ENCODE measurements at places on chromosomes 2 and 18. TPM values are rescaled to one million over a fixed set of nuclear protein-coding genes. Genes with fewer than 3 reads are reported as not detected.

Gene OR6B3
- polyA plus RNA-seq = not detected

DNA sequence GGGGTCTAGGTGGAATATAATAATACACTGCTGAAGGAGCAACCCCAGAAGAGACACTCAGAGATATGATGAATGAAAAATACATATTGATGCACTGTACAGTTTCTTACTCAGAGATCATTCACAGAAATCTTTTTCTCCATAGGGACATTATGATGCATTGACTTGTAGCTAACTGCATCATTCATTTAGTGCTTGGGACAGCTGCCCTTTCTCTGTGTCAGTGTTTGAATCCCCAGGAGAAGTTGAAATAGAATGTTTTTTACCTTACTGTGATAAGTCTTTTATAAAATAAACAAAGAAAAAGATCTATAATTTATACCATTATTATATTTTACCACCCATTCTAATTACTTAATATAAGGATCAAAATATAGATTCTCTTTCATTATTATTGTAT, 91.7 kb upstream of the DSEL start:
- no peak for DNase-seq
- H3K27me3 ChIP-seq = no peaks in the 10 kb centered on the region
- H3K36me3 ChIP-seq = no peaks in the 10 kb centered on the region
- no peaks in the 10 kb centered on the region for H3K4me1 ChIP-seq
- H3K4me3 ChIP-seq = no peak overlapping the region

DNA sequence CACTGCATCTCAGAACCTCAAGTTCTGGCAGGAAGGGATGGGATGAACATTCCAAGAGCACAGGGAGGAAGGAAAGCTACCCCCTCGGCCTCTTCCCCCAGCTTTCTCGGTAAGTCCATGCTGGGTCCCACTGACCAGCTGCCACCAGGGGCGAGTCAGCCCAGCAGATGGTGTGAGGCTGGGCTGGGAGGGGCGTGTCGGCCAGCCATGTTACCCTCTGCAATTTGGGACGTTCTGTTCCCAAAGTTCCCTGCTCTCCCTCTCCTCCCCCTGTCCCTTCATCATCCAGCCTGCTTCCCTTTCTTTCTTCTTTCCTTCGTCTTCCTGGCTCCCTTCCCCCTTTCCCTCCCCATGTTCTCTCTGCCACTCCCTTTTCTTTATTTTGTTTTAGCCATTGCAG, 74.3 kb upstream of the TNP1 start:
- H3K4me1 ChIP-seq = peaks cover 18% of the 10 kb centered on the region
- no peaks in the 10 kb centered on the region for H3K36me3 ChIP-seq
- no peaks in the 10 kb centered on the region for H3K27me3 ChIP-seq
- H3K4me3 ChIP-seq = no peak overlapping the region

GRCh38 chr2:189536830-189537229, 43.8 kb downstream of the SLC40A1 start:
- no peaks in the 10 kb centered on the region for H3K27me3 ChIP-seq
- peaks cover 3% of the 10 kb centered on the region for H3K4me1 ChIP-seq
- no peak for DNase-seq
- H3K36me3 ChIP-seq = no peaks in the 10 kb centered on the region

GRCh38 chr2:69201259-69201658, 185.8 kb downstream of the GFPT1 start:
- H3K4me1 ChIP-seq = peaks cover 41% of the 10 kb centered on the region
- no peak for DNase-seq
- no peak overlapping the region for H3K4me3 ChIP-seq
- H3K36me3 ChIP-seq = no peaks in the 10 kb centered on the region
- H3K27me3 ChIP-seq = no peaks in the 10 kb centered on the region
